ENCODE measurements at places on chromosomes 3 and 15.
A peak's percentile ranks its signal among the peaks of the same experiment; 100 is the strongest.

DNA sequence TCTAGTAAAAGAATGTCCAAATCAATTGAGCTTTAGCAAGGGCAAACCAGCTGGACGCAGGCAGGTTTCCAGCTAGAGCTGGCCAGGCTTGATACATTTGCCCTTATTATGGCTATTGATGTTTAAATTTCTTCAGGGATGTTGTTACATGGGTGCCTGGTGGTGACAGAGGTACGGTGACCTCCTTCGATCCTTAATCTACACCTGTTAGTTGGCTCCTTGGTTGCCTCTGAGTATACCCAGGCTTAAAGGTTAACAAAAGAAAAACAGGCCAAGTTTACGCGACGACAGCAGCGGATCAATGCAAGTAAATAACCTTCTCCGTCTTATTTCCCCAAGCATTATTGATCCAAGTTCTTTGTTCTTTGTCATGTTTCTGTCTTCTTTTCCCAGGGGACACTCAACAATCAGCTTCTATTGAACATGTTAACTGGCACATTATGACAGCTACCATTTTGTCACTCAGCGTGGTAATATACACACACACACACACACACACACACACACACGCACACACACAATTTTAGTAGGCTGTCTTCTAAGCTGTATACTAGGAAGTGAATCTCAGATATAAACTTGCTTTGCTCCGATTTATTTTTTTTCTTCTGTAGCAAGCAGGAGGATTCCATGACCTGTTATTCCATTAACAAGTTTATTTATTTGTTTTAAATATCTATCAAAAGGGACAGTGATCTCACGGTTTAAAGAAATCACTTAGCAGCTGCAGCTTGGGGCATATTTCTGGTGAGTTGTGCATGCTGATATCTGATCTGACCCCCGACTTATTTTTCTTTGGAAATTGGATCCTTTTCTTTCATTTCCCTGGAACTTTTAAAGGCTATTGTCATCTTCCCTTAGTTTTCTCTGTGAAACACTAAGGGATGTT lies 844.7 kb downstream of the MCTP2 start:
- no peak for DNase-seq

- DNase-seq = no peak
Measured at GRCh38 chr3:112930771-112931170, 44.1 kb downstream of the CD200R1 start.

DNA sequence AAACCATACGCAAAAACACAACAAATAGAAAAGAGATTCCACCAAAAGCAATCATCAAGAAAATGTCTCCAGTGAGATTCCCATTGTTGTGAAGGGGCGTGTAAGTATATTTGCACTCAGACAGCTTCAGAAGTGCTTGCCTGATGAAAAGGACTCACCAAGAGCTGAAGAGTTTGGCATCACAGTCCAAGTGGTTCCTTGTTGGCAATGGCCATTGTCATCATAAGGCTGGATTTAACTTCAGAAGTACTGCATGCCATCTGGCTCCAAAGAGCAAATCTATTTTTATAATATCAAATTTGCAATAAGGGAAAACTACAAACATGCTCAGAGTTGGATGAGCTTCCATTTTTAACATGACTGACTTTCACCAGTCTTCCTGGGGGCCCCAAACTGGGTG lies 505.3 kb upstream of the NR2F2 start:
- DNase-seq = no peak

DNA sequence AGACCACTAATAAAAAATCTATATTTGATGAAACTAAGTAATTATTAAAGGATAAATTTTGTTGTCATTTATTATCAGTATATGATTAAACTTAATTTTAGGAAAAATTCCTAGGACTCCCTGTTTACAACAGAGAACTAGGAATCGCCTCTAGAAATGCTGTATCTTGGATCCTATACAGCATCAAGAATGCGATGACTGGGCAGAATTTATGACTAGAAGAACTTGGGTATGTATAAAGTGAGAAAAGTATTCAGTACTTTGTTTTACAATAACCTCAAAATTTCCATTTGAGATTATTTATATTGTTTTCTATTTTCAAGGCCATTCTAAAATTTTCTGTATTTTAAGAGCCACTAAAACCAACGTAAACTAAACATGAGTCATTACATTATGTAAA lies 82.3 kb upstream of the AGTR1 start:
- DNase-seq = no peak

DNA sequence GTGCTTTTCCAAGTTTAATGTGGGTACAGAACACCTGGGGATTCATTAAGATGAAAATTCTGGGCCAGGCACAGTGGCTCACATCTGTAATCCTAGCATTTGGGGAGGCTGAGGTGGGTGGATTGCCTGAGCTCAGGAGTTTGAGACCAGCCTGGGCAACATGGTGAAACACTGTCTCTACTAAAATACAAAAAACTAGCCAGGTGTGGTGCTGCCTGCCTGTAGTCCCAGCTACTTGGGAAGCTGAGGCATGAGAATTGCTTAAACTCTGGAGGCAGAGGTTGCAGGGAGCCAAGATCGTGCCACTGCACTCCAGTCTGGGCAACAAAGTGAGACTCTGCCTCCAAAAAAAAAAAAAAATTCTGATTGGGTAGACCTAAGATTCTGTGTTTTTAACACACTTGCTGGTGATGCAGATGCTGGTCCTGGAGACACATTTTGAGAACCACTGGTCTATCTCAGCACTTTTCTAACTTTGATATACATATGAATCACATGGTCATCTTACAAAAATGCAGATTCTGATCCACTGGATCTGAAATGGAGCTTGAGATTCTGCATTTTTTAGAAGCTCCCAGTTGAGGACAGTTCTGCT lies 223.8 kb upstream of the SATB1 start:
- DNase-seq = no peak

GRCh38 chr15:100526027-100526481 lies 2.7 kb downstream of the CERS3 start:
- no peak for DNase-seq

DNA sequence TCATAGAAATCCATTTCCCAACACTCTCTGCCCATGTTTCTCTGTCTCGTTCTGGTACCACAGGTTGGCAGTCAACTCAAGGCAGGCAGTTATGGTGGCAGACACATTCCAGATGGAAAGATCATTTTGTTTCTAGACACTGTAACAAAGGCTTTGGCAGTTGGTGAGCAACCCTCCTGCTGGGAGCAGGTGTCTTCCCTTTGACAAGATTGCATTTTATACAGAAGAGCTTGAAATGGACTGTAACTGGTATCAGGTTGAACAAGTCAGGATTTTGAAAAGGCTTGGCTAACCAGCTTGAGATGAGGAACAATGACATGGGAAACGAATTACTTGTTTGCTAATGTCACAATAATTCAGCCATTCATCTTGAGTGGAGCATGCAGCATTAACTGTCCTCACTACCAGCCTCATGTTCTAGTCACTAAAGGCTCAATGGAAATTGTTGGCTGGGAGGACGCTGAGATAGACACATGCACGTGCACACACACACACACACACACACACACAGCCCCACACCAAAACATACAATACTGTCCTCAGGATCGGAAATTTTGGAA lies 170.0 kb downstream of the SEMA6D start:
- peak; percentile 58 for DNase-seq

DNA sequence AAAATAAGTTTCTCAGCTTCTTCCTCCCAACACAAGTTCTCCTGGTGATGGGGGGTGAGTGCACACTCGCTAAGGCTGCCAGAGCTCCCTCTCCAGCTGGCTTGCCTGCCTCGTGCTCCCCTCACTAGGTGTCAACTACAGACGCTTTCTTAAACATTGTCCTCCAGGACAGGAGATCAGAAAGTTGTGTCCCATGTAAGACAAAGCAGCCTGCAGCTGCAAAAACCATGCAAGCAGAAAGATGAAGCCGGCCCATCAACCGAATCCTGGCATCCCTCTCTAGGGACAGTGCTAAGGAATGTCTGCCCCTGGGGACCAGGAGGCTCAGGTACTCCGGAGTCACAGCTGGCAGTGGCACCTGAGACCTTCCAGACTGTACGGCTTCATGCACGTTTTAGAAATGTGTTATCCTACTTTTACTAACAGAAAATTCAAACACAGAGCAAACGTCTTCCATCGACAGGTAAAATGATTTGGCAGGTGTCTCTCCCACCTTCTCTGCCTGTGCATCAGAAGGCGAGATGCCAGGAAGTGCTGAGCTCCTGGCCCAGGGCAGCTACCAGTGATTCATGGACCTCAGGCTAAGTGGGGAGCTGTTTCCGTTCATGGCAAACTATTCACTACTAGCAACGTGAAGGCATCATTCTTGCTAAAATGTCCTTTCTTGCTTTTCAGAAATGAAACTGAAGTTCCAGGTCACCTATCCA lies 246.1 kb downstream of the ADAMTS17 start:
- no peak for DNase-seq

GRCh38 chr15:38553071-38553470 lies 11.5 kb downstream of the RASGRP1 start:
- no peak for DNase-seq

DNA sequence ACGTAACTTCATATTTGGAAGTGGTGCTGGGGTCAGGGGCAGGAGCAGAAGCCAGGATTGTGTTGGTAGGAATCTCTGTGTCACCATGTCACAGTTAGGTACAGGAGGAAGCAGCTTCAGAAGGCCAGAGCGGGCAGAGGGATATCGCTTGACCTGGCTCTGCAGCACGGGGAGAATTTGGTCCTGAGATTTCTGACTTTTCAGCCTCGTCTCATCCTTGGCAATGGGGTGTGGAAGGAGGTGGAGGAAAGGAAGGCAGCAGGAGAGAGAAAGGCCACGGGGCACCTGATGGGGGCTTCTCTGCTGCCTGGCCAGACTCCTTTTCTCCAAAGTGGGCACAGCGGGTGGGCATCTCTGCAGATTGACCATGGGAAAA lies 564 bp downstream of the IL16 start:
- DNase-seq = no peak
